ENCODE measurements at places on chromosomes 2 and 18. TPM values are rescaled to one million over a fixed set of nuclear protein-coding genes. Genes with fewer than 3 reads are reported as not detected.

DNA sequence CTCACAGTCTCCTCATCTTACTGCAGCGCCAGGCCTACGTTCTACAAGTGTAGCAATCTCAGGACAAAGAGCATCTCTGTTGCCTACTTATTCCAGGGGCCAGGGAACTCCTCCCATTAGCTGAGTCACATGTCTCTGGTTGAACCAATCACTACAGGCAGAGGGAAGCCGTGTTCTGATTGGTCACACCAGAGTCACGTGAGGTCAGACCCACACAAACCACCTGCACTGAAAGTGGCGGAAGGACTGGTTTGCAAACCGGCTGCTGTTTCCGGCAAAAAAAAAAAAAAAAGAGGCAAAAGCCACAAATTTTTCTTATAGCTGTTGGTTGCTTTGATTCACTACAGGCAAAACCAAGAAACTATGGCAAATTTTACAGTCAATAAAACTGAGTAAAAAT, 21.9 kb upstream of the USP14 start:
- no peak for DNase-seq

- no peak for DNase-seq
These were observed 37.3 kb downstream of the CYP27C1 start for GRCh38 chr2:127182626-127183458.

- DNase-seq = no peak
These were observed 7.5 kb upstream of the BCL11A start for GRCh38 chr2:60560734-60561644.

DNA sequence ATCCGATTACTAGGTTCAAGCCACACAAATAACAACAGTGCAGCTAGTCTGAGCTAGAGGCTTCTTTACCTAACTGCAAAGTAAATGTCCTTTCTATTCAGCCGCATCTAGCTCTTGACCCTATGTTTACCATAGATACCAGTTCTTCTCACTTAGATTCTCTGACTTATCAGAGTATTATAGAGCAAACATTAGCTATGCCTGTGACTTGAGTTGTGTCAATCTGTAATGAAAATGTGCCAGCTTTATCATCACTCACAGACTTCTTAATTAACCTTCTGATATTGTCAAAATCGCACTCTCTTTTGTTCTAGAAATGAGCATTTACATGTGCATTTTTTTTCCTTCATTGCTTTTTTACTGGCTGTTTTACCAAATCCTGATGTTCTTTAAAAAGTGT, 79.9 kb downstream of the BCL11A start:
- no peak for DNase-seq

DNA sequence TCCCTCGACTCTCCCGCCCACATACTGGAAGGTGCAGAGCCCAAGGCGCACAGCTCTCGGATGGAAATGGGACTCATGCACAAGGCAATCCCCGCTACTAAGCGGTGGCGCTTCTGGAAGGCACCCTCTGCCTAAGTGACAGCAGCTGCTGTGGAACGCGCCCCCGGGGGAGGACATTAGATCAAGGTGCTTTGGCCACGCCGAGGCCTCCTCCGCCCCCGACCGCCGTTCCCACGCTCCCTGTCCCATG, 202 bp downstream of the MCEE start:
- DNase-seq = peak; percentile 0

- DNase-seq = no peak
These were observed 37.6 kb downstream of the SLC14A1 start for GRCh38 chr18:45761512-45762114.

GRCh38 chr2:163515836-163516235, 220.0 kb downstream of the FIGN start:
- no peak for DNase-seq

- DNase-seq = no peak
These were observed 211.3 kb upstream of the HNRNPA3 start for GRCh38 chr2:177001334-177001733.

DNA sequence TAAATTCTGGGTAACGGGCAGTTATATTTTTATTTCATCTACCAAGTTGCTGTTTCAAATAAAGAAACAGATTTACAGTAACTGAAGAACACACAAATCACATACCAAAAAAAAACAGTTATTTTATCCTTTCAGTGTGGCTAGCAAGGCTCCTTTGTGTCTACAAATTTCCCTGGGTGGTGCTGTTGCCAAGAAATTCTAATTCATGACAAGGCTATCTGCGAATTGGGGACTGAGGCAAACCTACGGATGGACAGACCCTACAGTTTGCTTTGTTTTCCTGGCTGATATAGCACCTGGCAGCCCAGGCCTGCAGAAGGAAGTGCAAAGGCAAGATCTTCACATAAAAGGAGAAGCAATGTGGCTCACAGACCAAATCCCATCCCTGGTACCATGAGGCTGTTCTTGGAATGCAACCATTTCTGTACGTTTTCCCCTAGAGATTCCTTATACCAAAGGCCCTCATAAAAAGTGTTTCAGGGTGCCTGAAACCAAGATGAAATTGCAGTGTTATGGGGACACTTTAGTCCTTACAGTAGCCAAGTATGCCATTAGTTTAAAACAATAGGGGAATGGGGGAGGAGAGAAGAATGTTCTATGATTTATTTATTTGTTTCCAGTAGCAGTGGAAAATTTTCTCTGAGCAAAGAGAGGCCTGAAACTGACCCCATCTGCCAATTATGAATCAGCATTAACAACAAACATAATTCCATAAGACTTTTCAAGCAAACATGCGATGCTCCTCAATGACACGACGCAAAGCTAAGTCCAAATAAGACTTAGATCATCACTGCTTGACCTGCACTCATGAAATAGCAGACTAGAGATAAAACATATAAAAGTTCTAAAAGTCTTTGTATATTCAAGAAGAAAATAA, 4.3 kb downstream of the KLF7 start:
- no peak for DNase-seq

GRCh38 chr2:26532301-26533250, 54.7 kb upstream of the OTOF start:
- DNase-seq = no peak

GRCh38 chr18:61531182-61531581, 198.0 kb downstream of the CDH20 start:
- DNase-seq = no peak

DNA sequence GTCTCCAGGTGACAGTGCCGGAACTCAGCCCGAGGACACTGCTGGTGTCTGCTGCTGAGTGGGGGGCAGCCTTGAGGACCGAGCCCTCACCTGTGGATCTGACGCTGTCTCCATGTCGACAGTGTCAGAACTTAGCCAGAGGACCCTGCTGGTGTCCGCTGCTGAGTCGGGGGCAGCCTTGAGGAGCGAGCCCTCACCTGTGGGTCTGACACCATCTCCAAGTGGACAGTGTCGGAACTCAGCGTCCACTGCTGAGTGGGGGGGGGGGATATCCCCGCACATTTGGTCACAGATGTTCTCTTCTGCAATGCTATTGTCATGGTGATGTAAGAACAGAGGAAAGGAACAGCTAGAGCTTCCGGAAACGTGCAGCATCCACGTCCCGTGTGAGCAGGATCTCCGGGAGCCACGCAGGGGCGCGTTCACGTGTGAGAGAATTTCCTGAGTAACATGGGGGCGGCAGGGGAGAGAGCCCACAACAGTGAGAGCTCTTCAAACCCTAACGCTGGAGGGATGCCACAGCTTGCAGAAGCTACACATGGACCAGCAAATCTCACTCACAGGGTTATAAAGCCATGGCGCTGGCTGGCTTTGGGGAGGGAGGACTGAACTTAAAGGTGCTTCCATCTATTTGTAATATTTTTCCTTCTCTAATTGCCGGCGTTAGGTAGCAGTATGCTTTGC, 250.7 kb upstream of the SALL3 start:
- DNase-seq = no peak

GRCh38 chr2:216289470-216289869, 82.8 kb downstream of the MARCHF4 start:
- DNase-seq = no peak

GRCh38 chr2:197985029-197985638, 180.7 kb downstream of the PLCL1 start:
- DNase-seq = no peak

- DNase-seq = no peak
These were observed 37.7 kb downstream of the FBXO48 start for GRCh38 chr2:68429311-68429826.

DNA sequence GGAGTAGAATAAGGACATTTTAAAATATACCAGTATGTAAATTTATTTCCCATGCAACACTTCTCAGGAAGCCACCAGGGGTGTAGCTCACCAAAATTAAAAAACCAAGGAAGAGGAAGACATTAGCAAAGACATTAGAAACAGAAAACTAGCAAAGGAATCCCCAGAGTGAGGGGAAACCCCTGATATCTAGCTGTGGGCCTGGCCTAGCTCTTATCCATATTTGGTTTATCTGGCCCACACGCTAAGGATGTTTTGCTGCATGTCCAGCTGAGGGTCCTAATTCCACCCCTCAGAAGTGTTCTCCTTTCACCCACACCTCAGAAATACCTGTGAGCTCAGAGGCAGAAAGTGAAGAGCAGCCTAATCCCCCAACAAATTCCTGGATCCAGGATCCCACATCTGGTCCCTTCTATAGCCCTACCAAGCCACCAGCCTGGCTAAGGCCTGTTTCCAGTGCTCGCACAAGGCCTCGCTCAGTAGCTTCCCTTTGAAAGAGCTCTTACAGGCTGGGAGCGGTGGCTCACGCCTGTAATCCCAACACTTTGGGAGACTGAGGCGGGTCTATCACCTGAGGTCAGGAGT, 17.4 kb downstream of the OSBPL1A start:
- DNase-seq = no peak

- DNase-seq = no peak
These were observed 68.6 kb upstream of the DNMT3A start for GRCh38 chr2:25410370-25410769.

- DNase-seq = no peak
These were observed 4.3 kb downstream of the TGOLN2 start for GRCh38 chr2:85323351-85323987.

- DNase-seq = no peak
These were observed 328 bp downstream of the EGR4 start for GRCh38 chr2:73292906-73293533.

- DNase-seq = no peak
These were observed 936.0 kb downstream of the CNTNAP5 start for GRCh38 chr2:124961132-124961531.

DNA sequence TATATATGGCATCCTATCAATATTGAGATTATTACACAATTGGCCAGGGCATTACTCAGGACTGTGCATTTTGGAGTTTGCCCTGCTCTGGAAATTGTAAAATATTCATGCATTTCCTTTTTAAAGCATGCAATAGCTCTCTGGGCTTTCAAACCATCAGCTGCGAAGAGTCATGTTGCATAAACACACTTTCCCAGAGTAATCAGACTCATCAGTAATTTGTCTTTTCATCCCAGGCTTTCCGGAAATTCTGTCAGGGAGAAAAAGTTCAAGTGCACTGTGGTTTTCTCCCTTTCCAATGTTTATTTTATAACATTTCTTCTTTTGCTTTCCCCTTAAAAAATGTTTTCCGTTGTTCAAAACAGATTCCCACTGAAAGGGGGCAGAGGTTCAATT, 38.9 kb upstream of the FHL2 start:
- DNase-seq = peak; percentile 77

DNA sequence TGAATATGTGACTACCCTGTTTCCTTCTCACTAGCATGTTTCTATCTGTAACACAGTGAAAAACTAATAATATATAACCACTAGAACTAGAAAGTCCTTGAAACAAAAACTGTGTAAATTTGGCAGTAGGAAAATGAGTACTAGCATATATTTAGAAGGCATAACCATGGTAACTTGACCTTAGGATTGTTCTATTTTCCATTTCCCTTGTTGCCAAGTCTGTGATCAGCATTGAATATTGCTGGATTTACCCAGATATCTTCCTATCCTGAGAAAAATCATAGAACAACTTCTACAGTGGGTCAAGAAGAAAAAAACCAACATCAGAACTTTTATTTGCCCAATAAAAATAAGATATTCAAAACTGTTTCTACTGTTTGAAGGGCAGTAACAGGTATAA, 563.9 kb upstream of the NRXN1 start:
- no peak for DNase-seq

DNA sequence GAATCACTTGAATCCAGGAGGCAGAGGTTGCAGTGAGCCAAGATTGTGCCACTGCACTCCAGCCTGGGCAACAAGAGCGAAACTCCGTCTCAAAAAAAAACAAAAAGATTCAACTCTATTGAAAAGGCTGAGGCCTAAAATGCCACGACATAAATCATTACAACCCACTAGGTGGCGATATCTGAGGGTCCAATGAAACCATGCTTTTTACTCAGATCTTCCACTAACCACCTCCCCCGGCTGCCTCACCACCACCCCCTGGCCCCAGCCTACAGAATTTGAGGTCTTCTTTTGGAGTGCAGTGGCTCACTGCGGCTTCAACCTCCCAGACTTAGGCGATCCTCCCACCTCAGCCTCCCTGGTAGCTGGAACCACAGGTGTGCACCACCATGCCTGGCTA, 57.5 kb downstream of the AP1S3 start:
- no peak for DNase-seq

DNA sequence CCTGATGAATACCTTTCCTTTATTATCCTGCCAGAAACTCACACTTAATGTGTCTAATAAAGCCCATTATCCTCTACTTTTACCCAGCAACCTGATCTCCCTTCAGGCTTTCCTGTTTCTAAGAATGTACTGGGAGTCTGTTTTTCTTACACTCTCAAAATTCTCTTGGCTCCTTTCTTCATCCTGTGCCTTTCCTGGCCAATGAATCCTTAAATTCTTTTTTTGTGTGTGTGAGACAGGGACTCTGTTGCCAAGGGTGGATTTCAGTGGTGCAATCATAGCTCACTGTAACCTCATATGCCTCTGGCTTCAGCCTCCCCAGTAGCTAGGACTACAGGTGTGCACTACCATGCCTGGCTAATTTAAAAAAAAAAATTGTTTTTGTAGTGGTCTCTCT, 72.7 kb downstream of the MAP2 start:
- no peak for DNase-seq

DNA sequence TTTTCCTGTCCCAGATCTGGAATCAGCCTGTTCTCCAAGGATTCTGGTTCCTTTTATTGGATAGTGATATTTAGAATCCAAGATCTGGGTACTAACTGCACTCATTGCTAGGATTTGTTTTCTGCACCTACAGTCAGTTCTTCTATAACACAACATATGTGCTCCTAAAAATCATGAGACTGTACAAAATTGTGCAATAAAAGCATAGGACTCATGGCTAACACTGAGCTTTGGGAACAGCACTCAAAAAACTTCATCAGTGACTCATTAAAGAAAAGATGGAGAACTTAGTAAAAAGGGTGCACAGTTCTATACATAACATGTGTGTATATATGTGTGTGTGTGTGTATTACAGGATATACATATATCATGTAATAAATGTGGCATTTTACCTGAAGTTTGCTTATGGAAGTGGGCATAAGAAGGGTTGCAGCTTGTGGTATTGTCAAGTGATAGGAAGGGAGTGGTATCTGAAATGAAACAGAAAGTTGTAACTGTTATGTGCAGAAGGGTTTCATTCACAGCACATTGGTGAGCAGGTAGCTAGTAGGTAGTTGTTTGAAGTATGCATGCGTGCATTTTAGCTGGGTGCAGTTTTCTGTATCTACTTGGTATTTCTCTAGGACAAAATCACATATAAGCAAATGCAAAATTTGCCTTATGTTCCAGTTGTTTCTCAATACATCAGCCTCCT, 5.9 kb upstream of the SCYGR2 start:
- no peak for DNase-seq

- no peak for DNase-seq
These were observed 550.3 kb upstream of the HS6ST1 start for GRCh38 chr2:128868686-128869551.

- peak; percentile 65 for DNase-seq
These were observed 304.0 kb downstream of the LPIN1 start for GRCh38 chr2:12050396-12050795.

GRCh38 chr18:79402977-79403722, 7.4 kb downstream of the NFATC1 start:
- no peak for DNase-seq

The SNTG2 gene
- polyA plus RNA-seq = 0.06 TPM

The AGXT gene
- polyA plus RNA-seq = not detected

The FLACC1 gene
- 1.1 TPM for polyA plus RNA-seq

The KCNK3 gene
- polyA plus RNA-seq = 0.04 TPM

Data from AG04450 (cell line).